Inflammatory macrophage treated with lipopolysaccharide for 4 hours (primary cell): ENCODE measurements at places on chromosomes 5 and 9.

DNA sequence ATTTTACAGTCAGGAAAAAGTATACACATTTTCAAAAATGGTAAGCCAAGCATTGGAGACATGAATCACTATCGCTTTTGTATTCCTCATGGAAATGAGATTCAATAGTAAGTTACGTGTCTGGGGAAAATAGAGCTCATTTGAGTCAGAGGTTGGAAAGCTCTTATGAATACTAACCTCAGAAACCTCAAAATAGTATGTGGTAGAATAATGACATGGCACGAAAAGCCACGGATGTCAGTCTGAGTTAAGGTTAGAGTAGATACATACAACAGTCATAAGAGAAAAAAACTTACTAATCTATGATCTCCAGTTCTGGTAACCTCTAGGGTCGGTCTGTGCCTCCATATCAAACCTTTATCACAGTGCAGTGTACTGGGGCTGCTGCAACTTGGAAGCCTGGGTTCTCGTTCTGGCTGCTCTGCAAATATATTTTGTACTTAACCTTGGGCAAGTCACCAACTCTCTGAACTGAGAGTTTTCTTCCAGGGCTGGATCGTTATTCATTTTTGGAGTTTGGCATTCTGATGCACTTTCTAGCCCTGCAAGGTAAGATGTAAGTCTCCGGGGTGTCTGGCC, 31.8 kb downstream of the MAP1B start:
- no peak for DNase-seq

DNA sequence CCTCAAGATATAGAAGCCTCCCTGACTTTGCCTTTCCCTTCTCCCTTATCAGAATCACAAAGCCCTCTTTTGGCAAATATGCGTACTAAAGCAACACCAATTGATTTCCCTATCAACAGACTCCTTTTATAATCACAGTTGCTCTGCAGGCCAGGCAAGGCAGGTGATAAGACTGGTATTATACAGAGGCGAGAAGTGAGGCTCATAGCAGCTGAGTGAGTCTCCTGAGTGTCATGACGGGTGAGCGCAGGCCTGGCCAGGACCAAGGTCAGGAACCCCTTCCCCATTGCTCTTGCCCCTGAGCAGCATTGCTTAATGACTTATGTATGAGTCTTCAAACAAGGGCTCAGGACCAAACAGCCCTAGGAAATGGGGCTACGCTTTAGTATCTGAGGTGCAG, 70.8 kb downstream of the FBXO38 start:
- no peak for DNase-seq

GRCh38 chr5:135493406-135494180, 41.4 kb upstream of the TIFAB start:
- peak; percentile 93 for DNase-seq

DNA sequence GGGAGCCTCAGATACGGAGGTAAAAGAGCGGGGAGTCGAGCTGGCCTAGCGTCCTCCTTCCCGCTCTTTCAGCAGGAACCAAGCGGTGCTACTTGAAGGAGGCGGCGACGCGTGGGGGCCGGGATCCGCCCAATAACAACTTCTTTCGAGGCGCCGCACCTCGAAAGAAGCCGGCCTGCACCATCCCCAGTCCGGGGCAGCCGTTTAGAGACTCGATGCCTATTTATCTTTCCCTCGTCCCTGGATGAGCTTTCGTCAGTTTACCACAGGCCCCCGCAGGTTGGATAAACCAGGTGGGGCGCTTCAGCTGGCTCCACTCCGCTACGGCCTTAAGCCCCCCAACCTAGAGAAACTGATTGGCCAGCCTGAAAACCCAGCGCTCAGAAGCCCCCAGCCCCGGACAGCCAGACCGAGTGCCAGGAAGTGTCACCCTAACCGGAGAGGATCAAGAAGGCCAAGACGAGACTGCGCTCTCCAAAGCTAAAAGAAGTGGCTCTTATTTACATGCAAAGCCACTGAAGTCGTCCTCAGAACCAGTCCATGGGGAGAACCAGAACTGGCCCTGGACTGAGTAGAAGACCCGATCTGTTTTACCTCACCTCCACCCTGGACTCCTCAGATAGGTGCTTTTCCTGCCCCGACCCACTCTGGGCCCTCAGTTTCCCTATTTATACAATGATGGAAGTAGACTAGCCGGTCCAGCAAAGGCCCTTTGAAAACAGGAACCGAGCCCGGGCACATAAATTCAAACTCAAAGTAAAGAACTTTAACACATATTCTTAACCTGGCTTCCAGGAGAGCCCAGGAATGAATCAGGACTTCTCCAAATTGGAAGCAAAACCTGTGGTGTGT, 1.4 kb downstream of the HAND1 start:
- no peak for DNase-seq

DNA sequence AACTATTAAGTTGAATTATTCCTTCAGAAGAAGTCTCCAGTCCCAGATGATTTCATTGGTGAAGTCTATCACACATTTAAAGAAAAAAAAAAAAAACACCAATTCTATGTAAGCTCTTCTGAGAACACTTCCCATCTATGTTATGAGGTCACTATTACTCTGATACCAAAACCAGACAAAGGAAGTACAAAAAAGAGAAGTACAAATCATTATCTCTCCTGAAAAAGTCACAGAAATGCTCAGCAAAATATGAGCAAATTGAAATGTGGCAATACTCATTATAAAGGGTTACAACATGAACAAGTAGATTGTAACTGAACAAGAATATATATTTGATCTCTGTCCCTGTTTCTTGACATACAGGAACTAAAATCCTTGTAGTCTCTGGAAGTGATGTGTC, 280.4 kb downstream of the TLE1 start:
- peak; percentile 80 for DNase-seq

- no peak for DNase-seq
Observed at GRCh38 chr5:121596882-121597281, 254.8 kb upstream of the FTMT start.

GRCh38 chr5:86666981-86667380, 49.2 kb downstream of the COX7C start:
- no peak for DNase-seq

DNA sequence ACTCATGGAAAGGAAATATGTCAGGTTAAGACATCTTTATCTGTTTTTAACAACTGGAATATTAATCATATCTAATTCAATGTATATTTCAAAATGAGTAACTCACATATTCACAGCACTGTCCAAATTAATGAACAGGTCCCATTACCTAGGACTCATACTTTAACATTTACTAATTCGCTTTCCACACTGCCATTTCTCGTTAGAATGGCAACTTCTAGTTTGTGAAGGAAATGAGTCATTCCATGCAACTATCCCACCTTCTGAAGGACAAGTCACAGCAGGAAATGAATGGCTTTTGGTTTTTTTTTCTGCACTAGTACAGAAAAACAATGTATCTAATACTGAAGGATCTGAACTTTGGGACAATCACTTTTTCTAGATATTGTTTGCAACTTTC, 24.6 kb upstream of the IFNK start:
- peak; percentile 87 for DNase-seq

DNA sequence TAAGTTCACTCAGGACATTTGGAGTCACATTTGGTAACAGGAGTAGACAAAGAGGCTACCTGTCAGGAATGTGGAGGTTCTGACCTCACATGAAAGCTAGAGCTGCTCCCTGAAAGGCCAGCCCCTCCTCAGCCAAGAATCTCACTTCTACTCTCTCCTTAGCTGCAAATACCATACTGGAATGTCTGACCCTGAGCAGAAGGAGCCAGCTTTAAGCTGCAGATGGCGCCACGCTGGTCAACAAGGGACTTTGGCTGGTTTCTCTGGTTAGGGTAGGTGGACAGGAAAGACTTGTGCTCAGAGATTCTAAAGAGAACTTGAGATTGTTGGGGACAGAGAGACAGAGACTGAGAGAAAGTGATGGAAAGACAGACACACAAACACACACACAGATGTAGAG, 21.9 kb downstream of the ASTN2 start:
- DNase-seq, result no peak

DNA sequence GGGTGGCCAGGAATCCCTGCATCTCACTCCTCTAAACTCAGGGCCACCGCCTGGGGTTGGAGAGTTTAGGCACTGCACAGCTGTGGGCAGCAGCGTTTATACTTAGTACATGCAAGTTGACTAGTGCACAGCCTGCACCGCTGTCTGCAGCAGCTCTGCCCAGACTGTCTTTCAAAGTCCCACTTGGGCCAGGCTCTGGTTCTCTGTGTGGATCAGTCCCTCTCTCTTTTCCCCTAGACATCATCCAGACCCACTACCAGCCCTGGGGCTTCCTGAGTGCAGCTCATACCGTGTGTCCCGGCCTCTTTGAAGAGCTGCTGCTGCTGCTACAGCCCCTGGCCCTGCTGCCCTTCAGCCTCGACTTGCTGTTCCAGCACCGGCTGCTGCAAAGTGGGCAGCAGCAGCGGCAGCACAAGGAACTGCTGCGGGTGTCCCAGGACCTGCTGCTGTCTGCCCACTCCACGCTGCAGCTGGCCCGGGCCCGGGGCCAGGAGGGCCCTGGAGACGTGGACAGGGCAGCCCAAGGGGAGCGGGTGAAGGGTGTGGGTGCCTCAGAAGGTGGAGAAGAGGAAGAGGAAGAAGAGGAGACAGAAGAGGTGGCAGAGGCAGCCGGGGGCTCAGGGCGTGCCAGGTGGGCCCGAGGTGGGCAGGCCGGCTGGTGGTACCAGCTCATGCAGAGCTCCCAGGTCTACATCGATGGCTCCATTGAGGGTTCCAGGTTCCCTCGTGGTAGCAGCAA, 45.1 kb upstream of the TESK1 start:
- DNase-seq, result no peak

DNA sequence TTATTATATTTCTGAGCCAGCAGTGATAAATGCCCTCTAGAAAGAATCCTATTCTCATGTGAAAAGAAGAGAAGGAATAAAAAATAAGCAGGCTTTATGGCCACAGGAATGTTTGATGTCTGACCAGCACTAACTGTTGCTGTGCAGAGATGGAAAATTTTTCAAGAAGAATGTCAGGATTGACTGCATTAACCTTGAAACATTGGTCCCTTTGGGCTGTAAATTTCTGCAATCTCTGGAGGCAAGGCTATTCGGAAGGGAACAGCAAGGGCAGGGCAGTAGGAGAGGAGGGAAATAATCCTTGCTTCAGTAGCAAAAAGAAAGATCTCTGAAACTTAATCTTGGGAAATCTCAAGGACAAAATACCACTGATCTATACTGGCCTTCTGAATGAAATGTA, 415.2 kb downstream of the DNAH5 start:
- DNase-seq, result no peak

- no peak for DNase-seq
Observed at GRCh38 chr5:76529464-76530344, 93.5 kb downstream of the F2RL2 start.

DNA sequence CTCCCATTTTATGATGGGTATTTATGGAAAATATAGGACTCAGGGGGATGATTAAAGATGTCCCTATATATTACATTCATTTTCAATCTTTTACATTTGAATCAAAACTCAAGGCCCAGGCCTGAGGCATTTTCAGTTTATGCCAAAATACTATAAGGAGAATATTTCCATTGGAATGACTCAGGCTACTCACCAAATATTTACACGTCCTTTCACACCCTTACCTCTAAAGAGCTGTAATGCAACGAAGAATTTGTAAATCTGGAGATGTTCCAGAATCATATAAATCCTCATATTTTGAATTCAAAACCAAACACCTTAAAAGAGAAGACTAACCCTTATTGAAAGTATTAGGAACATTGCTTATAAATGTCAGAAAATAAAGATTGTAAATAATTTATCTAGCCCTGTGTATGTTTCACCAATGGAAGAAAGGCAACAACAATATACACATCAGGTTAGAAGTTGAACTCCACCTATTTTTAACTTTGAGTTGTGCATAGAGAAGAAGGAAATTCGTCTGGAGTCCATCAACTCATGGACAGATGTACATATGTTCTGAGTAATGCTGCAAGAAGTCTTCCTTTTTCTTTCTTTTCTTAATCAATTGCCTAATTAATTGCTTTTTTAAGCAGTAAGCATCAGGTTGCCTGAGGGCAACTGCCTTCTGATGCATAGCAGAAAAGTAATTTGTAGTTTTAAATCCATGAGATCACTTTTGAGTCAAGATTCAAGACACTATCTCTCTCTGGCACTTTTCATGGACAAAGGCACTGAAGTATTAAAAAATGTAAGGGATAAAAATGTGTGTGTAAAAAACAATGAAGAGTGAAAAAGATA, 579.3 kb upstream of the RGMB start:
- no peak for DNase-seq

DNA sequence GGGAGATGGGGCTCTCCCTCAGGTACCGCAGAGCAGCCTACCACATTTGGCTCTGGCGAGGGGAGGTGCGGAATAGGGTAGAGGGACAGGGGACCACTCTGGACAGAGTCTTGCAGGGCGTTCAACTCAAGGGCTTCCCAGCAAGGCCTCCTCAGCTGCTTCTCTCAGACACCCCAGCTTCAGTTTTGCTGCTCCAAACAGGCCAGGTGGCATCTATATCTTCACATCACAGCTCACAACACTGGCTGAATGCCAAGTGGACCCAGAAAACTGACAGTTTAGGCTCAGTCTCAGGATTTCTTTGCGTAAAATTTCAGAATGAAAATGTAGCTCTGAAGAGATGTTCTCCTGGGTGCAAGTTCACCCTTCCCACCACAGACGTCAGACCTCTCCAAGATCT, 592.6 kb upstream of the ADAMTS16 start:
- DNase-seq, result no peak

DNA sequence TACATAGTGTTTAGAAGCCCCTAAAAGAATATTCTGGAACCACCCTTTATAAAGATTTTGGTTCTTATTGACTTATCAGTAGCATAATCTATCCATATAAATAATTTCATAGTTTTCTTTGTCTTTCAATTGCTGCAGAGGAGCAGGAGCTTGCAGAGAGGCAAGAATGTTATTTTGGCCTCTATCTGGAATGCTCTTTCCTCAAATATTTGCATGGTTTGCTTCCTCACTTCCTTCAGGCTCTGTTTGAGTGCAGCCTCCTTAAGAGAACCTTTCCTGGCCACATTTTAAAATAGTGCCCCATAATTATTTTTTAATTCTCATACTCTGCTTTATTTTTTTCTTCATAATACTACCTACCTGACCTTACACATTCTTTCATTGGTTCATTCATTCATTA, 1.5 kb downstream of the C5 start:
- no peak for DNase-seq

GRCh38 chr9:91334053-91334452, 27.7 kb downstream of the AUH start:
- DNase-seq, result no peak

DNA sequence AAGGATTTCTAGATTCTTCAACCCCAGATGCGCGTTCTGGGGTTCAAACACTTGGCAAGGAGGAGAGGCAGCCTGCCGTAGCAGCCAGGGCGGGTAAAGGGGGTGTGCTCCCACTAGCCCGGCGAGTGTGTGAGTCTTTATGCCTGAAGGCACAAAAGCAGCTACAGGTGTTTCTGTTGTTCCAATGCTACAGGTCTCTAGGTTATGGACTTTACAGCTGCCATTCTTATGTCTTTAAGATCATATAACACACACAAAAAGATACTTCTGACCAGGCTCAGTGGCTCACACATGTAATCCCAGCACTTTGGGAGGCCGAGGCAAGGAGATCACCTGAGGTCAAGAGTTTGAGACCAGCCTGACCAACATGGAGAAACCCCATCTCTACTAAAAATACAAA, 133.6 kb upstream of the RETREG1 start:
- DNase-seq, result no peak
